ENCODE measurements at places on chromosomes 7 and 10.

- DNase-seq, result no peak
Measured at GRCh38 chr7:102094316-102094650, 192.4 kb upstream of the SH2B2 start.

GRCh38 chr10:125025341-125025740 is 83.4 kb downstream of the ZRANB1 start:
- DNase-seq, result no peak

- DNase-seq, result no peak
Measured at GRCh38 chr10:101858723-101859500, 15.3 kb upstream of the KCNIP2 start.

DNA sequence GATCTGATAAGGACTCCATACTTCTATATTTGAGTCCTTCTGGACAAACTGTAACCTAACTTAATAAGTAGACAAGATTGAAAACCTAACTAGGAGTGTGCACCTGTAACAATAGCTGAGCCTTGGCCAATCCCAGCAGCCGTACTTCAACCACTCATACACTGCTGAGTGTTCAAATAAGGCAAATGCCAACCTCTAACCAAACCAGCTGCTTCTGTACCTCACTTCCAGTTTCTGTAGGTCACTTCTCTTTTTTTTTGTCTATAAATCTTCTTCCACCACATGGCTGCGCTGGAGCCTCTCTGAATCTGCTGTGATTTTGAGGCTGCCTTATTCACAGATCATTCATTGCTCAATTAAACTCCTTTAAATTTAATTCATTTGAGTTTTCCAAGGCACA is 753.2 kb downstream of the DNAJB9 start:
- no peak for DNase-seq

DNA sequence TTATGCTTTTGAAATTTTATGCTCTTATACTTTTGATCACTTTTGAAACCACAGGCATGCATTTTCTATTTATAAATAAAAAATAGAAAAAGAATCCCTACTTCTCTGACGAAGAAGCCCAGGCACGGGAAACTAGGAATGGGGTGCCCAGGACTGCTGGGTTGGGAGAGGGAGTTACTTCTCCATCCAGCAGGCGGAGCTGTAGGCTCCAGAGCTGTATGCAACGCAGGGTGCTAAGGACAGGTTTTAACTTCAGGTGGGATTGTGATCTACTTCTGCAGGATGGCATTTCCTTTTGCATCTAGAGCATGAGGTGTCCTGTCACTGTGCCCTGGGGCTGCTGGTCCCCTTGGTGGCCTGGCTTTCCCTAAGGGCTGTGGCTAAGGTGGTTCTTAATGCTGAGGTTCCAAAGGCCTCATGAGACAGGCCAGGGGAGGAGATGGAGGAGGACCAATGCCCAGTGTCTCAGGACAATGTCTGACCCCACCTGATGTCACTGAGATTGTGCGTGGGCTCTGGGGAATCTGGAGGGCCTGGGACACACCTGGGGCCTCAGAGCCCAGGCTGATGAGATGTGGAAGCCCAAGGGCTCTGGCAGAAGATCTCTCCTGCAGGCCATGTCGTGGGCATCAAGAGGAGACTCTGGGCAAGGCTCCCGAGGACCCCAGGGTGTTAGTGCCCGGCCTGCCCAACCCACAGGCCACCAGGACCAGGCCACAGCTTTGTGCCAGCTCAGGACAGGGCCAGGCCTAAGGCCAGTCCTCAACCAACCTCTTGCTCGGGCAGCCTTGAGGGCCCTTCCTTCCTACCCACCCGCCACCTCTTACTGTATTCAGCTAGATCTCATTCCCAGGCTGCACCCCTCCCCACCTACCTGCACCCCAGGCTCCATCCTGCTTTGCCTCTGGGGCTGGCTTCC is 507 bp downstream of the CCDC201 start:
- no peak for DNase-seq

DNA sequence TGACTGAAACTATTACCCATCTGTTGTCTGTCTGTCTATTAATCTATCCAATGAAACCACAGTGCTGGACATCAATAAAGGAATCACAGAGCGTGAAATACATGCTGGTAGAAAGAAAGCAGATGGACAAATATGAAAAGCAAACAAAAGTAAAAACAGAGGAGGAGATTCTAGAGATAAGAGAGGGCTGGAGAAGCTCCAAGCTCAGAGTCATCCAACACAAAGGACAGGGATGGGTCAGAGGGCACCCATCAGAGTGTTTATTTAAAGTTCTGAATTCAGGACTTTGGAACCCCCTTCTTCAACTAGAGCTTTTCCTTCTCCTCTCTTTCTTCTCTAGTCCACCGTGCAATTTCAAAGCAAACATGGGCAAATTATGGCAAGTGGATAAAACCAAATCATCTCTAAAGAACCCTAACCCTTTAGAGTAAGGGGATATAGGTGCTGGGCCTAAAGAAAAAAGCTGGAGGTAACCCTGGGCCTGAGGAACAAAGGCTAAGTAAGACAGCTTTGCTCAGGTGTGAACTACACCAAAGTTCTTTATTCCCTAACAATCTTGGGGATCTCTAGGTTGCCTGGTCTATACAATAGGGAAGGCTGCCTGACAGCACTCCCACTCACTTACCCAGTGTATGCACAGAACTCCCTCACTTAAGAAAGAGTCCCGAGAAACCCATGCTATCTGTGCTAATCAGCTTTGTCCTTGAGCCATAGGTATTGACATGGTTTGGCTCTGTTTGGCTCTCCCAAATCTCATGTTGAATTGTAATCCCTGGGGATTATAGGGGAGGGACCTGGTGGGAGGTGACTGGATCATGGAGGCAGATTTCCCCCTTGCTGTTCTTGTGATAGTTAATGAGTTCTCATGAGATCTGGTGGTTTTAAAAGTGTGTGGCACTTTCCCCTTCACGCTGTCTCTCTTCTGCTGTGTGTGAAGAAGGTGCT is 97.0 kb downstream of the BAMBI start:
- DNase-seq, result no peak

DNA sequence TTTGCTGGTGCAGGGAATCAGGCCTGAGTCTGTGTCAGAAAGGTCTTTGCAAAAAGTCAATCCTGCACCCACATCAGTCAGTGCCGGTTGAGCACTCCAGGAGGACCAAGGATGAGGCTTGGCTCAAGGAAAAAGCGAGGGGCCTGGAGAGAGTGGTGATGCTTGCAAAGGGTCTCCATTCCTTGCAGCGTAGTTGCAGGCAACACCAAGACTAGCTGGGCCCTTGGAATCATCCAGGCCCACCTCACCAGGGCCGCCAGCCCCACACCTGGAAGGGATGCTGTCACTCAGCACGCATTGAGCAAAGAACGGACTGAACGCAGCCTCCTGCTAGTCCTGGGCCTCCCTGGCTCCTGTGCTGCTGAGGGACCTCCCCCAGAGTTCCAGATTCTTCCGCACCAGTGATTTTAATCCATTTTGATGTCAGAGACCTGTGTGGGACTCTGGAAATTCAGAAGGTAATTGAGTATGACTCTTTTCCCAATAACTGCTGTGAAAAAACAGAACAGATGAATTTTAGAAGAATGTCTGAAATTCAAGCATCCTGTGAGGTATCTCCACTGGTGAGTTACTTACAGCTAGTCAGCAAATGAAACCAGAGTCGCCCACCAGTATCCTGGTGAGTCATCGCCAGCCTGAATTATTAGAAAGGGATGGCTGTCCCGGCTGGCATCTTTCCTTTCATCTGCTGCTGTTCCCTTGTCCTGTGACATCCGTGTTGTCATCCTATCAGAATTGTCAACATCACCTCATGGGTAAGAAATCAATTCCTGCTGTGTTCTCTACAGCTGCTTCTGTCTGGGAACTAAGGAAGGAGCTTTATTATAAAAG is 150.8 kb upstream of the NPS start:
- no peak for DNase-seq

DNA sequence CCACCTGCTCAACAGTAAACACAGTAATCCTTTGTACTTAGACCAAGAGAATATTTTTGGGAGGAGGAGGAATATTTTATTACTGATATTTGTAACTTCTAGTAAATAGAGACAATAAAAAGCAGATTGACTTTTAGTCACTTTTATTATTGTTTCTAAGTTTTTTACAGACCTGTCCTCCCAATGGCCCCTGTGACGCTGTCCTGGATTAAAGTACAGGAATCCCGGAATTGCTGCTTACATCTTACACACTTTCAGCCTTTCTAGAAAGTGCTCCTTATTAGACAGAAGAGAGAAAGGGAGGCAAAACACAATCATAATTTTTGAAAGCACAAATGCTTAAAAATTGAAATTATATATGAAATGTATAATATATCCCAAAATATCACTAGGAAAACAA is 86.4 kb upstream of the PRKG1 start:
- no peak for DNase-seq

- no peak for DNase-seq
Measured at GRCh38 chr7:13724977-13725566, 264.4 kb downstream of the ETV1 start.

DNA sequence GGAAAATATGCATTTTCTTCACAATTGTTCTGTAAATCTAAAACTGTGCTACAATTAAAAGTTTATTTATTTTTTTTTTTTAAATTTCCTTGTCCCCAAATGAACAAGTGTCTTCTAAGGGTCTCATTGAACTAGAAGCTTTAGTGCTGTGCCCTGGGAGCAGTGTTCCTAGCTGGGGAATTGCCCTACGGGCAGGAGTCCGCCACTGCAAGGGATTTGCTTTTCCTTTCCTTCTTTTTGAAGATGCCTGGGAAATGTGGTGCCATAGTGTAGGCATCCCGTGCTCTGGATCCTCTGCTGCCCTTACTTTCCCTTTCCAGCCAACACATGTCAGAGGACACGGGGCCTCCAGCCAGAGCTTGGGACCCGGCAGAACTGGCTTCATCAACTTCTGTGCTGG is 177.1 kb upstream of the CTBP2 start:
- no peak for DNase-seq

DNA sequence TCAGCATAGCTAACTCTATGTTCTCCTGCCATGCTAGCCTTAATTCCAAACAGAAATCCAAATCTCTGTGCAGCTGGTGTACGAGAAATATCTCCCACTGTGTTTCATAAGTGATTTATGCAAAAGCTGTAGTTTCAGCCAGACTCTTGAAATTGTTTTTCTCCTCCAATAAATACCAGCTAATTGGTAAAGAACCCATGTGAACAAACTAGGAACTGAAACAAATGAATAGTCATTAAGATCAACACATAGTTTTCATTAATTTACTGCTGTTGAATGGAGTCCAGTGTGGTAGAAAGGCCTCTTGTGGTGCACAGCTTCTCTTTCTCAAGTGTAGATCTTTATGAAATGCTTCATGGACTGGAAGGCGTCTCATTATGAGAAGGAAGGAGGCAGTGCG is 18.4 kb downstream of the PPP1R17 start:
- no peak for DNase-seq

GRCh38 chr10:43244783-43245182 is 22.1 kb downstream of the RASGEF1A start:
- no peak for DNase-seq

DNA sequence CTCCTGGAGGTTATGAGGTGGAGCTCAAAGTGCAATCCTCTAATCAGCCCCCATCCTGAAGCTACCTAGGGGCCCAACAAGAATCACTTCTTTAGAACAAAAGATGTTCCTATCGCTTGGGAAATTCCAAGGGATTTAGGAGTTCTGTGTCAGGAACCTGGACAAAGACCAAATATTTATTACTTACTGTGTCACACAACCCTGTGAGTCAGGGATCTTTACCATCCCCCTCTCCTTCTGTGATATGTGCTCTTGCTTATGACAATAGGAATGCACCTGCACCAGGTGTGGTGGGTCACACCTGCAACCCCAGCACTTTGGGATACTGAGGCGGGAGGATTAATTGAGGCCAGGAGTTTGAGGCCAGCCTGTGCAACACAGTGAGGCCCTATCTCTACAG is 485.8 kb downstream of the PLXDC2 start:
- DNase-seq, result no peak

DNA sequence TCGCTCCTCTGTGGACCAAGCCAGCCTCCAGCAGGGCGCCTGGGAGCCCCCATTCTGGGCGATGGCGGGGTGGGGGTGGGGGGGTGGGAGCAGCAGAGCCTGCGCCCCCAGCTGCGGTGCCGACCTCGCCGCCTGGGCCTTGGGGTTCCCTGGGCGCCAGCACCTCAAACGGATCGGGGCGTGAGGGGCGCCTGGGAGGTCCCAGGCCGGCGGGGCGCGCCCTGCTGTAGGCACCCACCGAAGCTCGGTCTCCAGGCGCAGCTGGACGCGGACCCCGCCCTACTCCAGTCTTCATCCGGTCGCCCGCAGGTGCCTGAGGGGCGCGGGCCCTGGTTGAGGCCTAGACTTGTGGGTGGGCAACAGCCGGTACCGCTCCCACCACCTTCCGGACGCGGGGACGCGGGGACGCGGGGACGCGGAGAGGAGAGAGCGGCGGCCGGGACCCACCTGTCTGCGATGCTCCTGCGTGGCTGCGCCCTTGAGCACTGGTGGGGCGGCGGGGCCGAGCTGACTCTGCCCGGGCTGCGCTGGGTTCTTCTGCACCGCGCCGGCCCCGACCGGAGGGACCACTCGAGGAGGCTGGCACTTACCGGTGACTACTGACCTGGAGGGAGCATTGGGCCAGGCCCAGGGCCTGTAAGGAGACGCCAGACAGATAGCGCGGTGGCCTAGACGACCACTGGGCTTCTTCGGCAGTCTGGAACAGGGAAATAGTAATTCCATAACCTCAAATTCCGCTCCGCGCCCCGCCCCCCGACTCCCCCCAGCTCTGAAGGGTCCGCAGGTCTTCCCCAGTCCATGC is 5.5 kb upstream of the KCP start:
- no peak for DNase-seq

DNA sequence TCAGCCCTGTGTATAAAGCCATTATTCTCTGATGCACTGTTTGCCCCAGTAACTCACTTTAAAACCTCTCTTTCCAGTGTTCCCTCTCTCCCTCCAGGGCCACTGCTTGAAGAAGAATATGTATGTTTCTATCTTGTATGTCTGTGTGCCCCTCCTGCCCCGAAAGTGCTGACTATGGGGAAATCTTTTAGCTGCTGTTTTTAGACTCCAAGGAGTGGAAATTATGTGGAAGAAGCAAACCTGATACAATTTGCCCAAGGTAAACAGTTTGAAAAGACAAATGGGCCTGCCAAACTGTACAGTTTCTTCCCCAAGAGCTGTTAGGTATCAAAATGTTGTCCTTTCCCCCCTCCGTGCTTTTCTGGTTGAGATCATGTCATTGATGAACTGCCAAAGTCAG is 3.4 kb downstream of the ADRA2A start:
- no peak for DNase-seq

Measured in cortex of kidney (tissue), 1 donor.